KBM-7 (cell line): ENCODE measurements at places on chromosomes 7 and 10.

DNA sequence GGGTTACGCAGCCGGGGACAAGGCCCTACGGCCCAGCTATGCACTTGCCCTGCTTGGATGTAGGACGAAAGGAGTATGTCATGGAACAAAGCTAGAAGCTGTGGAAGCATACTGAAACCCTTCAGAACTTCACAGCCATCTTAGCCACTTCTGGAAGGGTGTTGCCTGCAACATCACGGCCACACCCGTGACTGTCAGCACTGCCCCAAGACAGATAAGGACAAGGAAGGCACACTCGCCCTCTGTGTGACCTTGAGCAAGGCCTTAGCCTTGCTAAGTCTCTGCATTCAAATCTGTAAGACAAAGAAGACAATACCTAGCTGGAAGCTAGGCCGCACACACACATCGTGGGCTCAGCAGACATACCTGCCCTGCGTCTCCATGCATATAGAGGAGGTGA, 352.5 kb upstream of the MGMT start:
- DNase-seq: no peak

DNA sequence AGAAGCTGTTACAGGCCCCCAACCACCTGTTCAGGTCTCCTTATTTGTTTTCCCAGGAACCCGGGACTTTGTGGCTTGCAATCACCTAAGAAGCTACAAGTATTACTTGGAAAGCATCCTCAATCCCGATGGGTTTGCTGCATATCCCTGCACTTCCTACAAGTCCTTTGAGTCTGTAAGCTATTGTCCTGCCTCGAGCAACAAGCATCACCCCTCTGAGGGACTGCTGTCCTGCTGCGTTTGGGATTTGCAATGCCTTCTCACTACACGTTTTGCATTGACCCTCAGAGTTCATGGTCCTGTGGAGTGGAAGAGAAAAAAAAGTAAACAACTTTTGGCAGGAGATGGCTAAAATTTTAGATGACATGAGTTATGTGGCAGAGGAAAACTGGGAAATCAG, 9.2 kb downstream of the PNLIPRP1 start:
- DNase-seq: no peak

GRCh38 chr10:61965703-61966395, 64.3 kb downstream of the ARID5B start:
- no peak for DNase-seq

- DNase-seq: no peak
Measured at GRCh38 chr10:14409856-14410458, 79.2 kb upstream of the FRMD4A start.

GRCh38 chr7:120985839-120986238, 2.7 kb upstream of the CPED1 start:
- DNase-seq: no peak

- DNase-seq: no peak
Measured at GRCh38 chr10:6022660-6023059, 39.5 kb downstream of the IL2RA start.

GRCh38 chr7:126166645-126167044, 1086.1 kb downstream of the GRM8 start:
- DNase-seq: no peak

GRCh38 chr7:55365205-55365674, at the start of gene LANCL2:
LANCL2 (plus strand) TSS chr7:55365337; CDS start chr7:55366026, 689 bp downstream.
- DNase-seq: no peak

GRCh38 chr10:42960991-42961795, 115.7 kb upstream of the RET start:
- no peak for DNase-seq

- DNase-seq: no peak
Measured at GRCh38 chr10:69789164-69789576, 12.5 kb upstream of the COL13A1 start.

DNA sequence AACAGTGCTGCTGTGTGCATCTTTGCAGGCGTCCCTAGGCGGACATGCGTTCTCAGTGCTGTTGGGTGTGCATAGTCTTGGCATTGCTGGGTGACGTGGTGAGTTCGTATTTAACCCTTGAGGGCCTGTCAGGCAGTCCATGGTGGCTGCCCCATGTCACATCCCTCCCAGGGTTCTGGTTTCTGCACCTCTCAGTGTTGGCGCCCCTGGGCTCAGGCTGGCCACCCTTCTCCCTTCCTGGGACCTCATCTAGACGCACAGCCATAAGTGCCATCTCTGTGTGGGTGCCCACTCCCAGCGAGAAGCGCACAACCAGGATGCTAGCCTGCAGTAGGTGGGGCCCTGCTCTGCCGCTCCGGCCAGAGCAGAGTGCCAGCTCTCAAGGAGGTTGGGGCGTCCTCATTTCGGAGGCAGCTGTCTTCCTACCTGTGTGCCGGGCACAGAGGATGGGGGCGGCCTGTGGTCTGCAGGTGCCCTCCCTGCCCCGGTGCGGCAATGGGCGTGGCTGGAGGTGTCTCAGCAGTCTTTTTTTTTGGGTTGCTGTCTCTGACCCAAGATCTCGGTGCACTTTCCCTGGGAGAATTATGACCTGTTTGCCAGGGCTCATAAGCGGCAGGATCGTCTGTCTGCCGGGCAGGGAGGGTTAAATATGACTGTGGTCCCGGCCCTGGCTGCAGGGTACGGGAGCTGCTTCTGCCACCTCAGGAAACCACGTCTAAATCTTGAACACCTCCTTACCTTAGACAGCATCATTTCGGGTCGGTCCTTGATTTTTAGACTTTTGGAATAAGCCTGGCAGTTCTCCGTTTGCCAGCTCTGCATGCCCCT, 6.5 kb downstream of the INPP5A start:
- DNase-seq: no peak

DNA sequence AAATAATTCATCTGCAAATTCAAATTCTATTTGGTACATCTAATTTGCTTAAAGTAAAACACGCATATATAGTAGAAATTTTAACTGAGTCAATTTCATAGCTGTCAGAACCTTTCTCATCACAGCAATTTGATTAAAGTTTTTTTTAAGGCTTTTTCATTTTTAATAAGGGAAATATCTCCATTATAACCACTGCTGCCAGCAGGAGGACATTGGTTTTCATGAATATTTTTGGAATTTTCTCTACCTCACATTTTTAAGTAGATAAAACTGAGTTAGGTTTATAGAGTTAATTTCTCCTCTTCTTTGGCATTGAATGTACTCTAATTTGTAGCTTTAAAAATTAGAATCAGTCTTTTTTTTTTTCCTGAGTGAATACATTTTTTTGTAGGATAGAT, 82.2 kb downstream of the ST7 start:
- no peak for DNase-seq

- DNase-seq: no peak
Measured at GRCh38 chr7:48102530-48102929, 13.5 kb downstream of the UPP1 start.

- peak; percentile 20 for DNase-seq
Measured at GRCh38 chr7:69599955-69600709, 1.9 kb downstream of the AUTS2 start.

- no peak for DNase-seq
Measured at GRCh38 chr7:70614237-70615045, 517.5 kb upstream of the GALNT17 start.

DNA sequence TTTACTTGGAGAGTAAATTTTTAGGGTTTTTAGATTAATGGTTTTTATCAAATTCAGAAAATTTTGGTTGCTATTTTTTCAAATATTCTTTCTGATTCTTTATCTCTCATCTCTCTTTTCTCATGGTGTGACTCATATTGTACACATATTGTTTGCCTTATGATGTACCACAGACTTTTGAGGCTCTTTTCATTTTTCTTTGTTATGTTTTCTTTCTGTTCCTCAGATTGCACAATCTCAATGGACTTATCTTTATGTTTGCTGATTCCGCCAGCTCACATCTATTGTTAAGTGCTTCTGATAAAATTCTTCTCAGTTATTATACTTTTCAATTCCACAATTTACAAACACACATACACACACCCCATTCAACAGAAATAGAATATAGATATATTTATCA, 168.2 kb upstream of the IGFBP3 start:
- DNase-seq: no peak

GRCh38 chr7:84975586-84976185, 211.2 kb downstream of the SEMA3D start:
- no peak for DNase-seq

- peak; percentile 68 for DNase-seq
Measured at GRCh38 chr7:115831371-115831770, 199.2 kb downstream of the TFEC start.

- no peak for DNase-seq
Measured at GRCh38 chr10:49350138-49350537, 45.8 kb downstream of the DRGX start.

DNA sequence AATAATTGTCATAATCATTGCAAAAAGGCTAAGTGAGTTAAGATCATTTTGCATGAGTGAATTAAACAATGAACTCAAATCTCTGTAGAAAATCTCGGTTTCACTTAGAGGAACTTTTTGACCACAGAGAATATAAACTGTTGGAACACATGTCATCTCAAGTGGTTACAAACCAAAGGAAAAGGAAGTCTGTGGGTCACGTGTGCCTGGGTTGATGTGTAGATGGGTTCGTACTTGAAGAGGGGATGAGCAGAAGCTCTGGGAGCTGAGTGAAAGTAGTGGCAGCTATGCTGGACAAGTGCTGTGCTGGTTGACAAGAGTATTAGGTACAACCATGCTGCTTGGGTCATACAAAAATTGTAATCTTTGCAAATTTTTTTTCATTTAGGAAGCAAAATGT, 35.0 kb downstream of the GLRX3 start:
- DNase-seq: peak; percentile 66

GRCh38 chr7:37037286-37037685, 313.0 kb upstream of the AOAH start:
- DNase-seq: no peak

GRCh38 chr7:80136261-80137055, 1.8 kb downstream of the GNAI1 start:
- DNase-seq: no peak

DNA sequence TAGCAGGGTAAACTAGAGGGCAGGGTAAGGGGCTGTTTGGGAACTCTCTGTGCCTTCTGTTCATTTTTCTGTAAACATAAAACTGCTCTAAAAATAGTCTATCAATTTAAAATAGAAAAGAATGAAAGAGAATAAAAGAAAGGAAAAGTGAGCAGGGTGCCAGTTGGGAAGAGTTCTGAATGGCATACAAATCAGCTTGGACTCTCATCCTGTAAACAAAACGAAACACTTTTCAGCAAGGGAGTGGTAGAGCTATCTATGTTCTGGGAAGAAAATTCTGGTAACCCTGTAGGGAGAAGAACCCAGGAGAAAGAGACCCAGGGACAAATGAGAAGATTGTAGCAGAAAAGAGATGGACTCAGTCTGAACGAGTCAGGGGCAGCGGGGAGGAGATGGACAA, 24.6 kb downstream of the SCRN1 start:
- DNase-seq: no peak

DNA sequence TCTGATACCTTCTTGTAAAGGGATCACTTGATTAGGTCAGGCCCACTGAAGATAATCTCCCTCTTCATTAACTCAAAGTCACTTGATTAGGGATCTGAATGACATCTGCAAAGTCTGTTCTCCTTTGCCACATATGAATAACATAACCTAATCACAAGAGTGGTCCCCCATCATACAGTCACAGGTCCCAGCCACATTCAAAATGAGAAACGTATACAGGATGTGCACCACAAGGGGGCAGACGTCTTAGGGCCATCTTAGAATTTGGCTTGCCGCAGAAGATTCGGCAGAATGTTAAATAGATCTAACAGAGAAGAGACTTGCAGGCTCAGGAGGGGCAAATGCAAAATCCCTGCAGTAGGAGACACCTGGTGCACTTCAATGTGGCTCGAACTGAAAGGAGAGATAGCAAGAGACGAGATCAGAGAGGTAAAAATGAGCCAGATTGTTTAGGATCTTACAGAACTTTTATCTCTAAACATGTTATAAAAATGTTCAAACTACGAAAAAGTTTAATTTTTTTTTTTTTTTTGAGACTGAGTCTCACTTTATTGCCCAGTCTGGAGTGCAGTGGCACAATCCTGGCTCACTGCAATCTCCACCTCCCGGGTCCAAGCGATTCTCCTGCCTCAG, 10.4 kb upstream of the SMC3 start:
- peak; percentile 66 for DNase-seq

GRCh38 chr7:139594911-139595476, 71.5 kb downstream of the CLEC2L start:
- DNase-seq: no peak

DNA sequence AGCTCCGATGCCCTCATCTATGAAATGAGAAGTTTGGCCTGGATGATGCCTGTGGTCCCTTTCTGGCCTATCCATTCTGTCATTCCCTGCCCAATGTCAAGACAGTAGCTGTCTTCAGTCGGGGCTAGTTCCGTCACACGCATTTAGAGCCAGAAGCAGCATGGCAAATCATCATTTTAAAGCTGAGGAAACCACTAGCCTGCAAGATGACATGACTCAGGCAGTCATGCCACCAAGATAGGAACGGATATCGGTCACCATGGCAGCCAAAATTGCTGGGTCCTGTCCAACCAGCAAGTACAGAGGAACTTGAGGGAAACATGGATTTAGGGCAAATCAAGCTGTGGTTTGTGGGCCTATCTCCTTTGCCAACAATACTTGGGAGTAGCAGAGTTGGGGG, 64.5 kb upstream of the MRLN start:
- DNase-seq: no peak

GRCh38 chr7:129277629-129278028, 52.8 kb downstream of the AHCYL2 start:
- DNase-seq: no peak

DNA sequence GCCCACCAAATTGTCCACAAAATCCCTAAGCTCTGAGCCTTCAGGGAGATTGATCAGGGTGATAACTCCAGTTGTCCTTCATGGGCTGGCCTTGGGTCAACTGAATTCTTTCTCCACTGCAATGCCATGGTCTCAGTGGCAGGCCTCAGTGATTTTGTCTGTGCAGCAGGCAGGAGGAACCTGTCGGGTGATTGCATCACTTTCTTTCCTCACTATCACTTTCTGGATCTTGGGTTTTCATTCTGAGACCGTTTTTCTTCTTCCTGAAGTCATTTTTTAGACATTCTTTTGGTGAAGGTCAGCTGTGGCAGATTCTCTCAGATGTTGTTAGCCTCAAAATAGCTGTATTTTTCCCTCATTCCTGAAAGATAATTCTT, 28.8 kb upstream of the LCOR start:
- DNase-seq: no peak

DNA sequence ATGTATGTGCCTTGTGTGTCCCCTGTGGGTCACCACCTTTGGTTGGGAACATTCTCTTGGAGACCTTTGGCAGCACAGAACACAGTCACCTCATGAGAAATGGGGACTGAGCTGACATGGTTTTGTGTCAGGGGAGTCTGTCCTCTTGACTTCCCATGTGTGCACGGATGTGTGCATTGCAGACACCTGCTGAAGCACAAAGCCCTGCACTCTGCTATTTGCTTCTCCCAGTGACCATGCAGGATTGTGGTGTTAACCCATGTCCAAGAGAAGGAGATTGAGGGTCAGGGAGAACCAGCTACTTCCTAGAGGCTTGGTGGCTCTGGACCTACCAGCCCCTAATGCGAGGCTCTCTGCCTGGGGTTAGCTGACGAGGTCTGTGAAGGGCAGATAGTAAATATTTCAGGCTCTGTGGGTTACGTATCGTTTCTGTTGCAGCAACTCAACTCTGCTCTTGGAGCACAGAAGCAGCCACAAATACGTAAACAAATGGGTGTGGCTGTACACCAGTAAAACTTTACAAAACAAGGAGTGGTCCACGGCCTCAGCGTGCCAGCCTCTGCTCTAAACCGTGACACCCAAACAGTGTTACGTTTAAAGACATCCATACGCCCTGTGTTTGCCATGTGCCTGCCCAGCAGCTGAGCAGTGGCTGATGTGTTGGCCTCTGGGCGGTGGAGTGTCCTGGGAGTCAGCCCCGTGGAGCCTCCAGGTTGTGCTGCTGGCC, 51.7 kb downstream of the ADCY1 start:
- DNase-seq: no peak

- DNase-seq: no peak
Measured at GRCh38 chr10:51047857-51048256, 26.4 kb upstream of the PRKG1 start.

- no peak for DNase-seq
Measured at GRCh38 chr10:17217631-17218232, 10.3 kb upstream of the VIM start.
